ENCODE measurements at places on chromosomes 5 and 9.

DNA sequence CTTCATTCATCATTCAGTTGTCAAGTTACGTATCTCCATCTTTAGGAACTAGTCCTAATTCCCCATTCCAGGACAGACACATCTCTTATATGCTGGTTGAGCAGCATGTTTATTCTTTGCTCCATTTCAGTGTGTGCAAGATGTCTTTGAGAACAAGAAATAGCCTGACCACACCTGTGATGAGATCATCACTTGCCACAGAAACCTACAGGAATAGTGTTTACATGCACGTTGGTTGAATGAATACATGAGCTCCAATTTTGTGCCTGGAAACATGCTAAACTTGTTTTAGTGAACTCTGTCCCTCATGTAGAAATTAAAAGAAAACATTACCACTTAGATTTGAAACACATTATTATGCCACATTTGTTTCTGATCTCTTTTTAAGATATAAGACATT lies 489.1 kb downstream of the CDH18 start:
- DNase-seq, result no peak

- no peak for DNase-seq
These were observed 8.4 kb upstream of the OLFM1 start for GRCh38 chr9:135079018-135079417.

DNA sequence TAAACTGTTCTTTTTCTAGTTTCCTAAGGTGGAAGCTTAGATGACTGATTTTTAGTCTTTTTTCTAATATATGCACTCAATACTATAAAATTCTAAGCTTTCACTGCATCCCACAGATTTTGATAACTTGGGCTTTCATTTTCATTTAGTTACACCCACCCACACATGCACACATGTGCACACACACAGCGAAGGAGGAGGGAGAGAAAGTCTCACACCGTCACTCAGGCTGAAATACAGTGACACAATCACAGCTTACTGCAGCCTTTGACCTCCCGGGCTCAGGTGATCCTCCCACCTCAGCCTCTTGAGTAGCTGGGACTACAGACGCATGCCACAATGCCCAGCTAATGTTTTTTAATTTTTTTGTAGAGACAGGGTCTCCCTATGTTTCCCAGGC lies 96.5 kb downstream of the SMIM23 start:
- DNase-seq, result no peak

DNA sequence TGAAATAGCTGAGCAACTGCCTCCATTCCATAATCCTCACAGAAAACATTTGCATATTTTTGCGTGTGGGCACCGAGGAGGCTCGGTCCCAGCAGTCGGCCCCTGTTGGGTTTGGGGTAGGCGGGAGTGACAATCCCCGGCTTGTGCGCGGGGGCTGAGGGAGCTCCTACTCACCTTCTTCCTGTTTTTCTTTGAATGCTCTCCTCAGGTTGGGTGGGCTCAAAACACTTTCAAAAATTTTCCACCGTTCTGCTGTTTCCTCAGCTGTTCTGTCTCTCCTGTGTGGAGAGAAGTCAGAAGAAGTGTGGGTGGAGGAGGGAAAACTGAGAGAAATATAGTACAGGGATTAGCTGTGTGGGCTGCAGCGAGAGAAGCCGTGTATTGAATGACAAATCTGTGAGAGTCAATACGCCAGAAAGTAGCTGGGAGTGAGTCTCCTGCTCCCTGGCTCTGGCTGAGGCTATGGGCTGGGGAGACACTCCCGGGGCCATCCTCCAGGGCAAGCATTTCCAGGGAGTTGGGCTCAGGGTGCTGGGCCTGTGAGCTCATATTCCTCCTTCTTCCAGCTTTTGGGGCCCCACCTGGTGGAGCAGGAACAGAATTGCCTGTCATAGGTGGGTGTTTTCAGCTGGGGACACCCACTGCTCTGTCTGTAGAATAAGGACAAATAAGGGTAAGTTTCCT lies 84.7 kb downstream of the CMYA5 start:
- DNase-seq, result no peak

DNA sequence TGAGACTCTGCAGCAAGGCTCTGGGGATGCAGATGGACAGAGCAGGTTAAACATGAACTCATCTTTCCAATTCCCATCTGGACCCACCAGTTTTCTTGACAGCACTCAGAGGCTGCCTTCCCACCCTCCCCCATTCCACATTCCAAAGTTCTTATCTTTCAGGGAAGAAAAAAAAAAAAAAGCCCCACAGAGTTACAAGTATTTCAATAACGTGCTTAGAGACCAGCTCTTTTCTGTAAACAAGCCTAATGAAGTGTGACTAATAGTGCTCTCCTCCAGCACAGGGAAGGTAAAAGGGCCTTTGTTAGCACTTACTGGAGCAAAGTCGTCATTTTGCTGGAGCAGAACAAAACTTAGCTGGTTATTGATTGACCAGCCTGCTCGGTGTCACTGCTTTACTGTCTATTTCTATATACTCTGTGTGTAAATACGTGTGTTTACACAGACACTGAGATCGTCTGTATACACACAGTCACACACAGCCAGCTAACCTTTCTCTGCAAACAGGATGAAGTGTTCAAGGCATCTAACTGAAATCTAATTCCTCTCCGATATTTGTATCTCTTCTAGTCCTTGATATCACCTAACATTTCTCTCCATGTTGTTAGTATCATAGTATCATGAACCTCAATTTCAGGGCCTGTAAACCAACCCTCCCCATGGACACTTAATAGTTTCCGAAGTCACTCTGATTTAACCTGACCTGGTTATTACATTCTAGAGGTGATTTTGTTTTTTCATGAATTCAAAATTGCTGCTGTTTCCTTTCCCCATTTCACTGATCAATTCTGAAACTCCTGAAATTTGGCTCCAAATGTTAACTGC lies 84.9 kb downstream of the ZNF608 start:
- no peak for DNase-seq

GRCh38 chr5:155954701-155955445 lies 372.1 kb upstream of the SGCD start:
- DNase-seq, result no peak

- DNase-seq, result no peak
These were observed 20.3 kb upstream of the TTC33 start for GRCh38 chr5:40775846-40776657.

DNA sequence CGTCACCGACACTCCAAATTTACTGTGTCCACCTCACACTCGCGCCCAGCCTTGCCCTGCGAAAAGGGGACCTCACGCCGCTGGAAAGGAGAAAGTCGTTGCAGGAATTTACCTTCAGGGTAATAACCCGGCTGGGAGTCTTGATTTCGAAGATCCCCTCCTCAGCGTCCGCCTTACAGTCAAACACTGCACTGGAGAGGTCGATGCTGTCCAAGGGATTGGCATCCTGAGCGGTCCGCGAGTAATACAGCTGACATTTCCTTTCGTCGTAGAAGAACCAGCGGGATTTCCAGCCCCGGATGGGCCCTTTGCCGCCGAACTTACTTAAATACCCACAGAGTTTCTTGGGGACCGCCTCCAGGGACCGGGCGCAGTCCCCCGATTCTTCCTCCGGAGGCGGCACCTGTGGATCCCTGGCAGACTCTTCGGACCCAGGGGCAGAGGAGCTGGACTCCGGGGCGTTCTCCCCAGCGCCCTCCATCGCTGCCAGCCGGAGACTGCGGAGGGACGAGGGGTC lies 330 bp downstream of the TBC1D2 start:
- no peak for DNase-seq

DNA sequence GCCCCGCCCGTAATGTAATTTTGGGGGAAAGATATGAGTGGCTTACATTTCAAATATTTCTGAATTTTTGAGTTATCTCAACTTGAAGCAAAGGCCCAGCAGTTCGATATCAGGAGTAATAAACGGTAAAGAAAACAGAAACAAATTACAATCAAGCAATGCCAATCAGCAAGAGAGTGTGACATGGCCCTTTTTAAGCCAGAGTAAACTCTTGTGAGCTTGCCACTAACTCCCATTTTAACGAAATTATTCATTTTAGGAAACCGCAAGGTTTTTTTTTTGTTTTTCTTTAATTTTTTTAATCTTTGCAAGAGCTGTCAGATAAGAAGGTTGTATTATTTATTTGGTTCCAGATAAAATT lies 17.6 kb upstream of the CDK7 start:
- DNase-seq, result no peak

- DNase-seq, result no peak
These were observed 52.3 kb upstream of the CD180 start for GRCh38 chr5:67248703-67249589.

GRCh38 chr9:122322553-122322952 lies 48.3 kb upstream of the PTGS1 start:
- DNase-seq, result no peak

DNA sequence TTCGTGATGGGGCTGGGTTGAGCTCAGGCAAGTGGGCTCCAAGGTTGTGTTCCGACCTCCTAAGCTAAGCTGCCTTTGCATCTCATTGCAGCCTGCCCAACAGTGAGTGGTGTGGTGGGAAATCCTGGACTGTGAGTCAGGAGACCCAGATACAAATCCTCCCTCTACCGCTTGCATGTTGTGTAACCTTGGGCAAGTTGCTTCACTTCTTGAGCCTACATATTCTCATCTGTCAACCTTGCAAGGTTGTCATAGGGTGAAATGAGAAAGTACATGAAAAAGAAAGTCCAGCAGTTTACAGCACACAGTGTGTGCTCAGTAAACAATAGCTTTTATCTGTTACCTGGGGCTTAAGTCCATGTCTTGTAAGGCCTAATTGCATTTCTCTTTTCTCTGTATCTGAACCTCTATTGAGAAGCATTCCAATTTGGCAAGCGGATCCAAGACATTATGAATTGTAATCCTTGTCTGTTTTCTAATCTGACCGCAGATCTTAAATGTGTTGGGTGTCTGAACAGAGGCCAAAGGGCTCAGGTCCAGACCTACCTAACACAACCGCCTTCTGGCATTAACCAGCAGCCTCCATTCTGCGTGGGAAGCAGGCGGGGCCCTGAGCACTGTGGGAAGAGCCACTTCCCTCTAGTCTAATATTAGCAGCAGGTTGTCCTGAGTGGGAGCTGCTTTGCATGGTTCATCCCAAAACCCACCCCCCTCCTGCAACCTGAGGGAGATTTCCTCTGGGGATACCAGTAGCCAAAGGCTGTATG lies 1.8 kb upstream of the GALNT12 start:
- no peak for DNase-seq

- DNase-seq, result no peak
These were observed 216.2 kb downstream of the PIK3R1 start for GRCh38 chr5:68431601-68432337.

GRCh38 chr9:113898151-113898550 lies 22.0 kb downstream of the ZNF618 start:
- DNase-seq, result no peak

DNA sequence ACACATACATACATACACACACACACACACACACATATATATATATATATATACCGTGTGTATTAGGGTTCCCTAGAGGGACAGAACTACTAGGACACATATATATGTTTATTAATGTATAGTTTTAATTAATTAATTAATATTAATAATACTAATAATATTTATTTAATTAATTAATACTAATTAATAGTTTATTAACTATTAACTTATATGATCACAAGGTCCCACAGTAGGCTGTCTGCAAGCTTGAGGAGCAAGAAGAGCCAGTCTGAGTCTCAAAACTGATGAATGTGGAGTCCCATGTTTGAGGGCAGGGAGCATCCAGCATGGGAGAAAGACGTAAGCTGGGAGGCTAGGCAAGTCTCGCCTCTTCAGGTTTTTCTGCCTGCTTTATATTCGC lies 398.0 kb upstream of the KIF2A start:
- no peak for DNase-seq

DNA sequence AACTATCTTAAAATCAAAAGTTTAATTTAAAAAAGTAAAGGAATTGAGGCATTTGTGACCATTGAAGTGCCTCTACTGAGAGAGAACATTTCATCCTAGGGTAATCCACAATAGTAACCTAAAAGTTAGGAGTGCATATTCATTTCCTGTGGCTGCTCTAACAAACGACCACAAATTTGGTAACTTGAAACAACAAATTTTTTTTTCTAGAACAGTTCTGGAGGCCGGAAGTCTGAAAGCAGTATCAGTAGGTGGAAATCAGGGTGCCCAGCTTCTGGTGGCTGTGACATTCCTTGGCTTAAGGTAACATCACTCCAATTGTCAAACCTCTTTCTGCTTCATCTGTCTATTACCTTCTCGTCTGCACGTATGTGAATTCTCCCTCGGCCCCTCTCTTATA lies 67.1 kb upstream of the SSBP2 start:
- no peak for DNase-seq

- no peak for DNase-seq
These were observed 617.0 kb upstream of the RORB start for GRCh38 chr9:73880101-73880500.

DNA sequence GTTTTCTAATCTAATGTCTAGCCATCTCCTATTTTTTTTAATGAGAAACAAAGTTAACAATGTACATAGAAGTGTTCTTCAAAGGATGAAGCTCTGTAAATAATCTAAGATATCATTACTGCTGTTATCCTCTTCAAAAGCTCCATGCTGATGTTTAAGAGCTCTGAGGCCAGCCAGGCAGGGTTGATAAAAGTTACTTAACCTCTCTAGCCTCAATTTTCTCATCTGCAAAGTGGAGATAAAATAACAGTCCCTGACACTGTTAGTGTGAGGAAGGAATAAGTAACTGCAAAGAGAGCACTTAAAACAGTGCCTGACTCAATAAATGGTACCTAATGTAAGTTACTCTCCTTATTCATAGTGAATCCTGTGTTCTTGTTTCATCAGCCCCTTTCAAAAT lies 60.1 kb downstream of the LHFPL2 start:
- DNase-seq, result no peak

GRCh38 chr5:91288118-91288916 lies 94.8 kb downstream of the ARRDC3 start:
- DNase-seq, result no peak

GRCh38 chr5:38723426-38723825 lies 122.4 kb upstream of the OSMR start:
- no peak for DNase-seq

DNA sequence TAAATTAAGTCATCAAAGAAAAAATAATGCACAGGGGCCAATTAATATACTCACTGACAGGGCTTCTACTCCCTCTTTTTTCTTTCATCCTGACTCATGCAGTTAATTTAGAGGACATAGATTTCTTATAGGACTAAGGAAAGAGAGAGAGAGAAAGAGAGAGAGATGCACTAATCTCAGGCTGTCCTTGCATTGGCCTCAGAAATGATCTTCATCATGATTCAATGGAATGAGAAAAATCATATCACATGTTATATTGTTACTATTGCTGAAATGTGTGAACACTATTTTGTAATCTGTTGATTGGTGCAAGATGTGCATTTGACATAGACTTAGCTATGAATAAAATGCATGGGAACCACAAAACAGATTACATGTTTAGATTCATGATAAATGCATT lies 608.3 kb upstream of the NUDT12 start:
- DNase-seq, result no peak

GRCh38 chr9:107737987-107738743 lies 248.6 kb upstream of the KLF4 start:
- no peak for DNase-seq

DNA sequence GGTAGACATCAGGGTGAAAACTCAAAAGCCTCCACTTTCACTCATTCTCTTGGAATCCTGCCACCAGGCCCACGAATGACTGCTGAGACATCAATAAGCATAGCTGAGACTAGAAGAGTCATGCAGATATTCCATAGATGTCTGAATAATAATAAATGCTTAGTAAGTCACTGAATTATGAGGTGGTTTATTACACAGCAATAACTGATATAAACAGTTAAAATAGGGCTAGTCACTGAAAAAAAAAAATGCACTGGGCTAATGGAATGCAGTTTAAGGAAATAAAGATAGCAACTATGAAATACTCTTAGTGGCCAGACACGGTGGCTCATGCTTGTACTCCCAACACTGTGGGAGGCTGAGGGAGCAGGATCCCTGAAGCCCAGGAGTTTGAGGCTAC lies 262.8 kb upstream of the CDH6 start:
- DNase-seq, result no peak
